ENCODE measurements at places on chromosomes 6 and 20.

- DNase-seq, result no peak
Measured at GRCh38 chr6:137775720-137776119, 91.3 kb upstream of the TNFAIP3 start.

- DNase-seq, result no peak
Measured at GRCh38 chr20:37894454-37894853, 8.5 kb upstream of the VSTM2L start.

- no peak for DNase-seq
Measured at GRCh38 chr6:18511211-18511610, 124.1 kb downstream of the RNF144B start.

GRCh38 chr20:38610521-38610920, 8.9 kb downstream of the ARHGAP40 start:
- no peak for DNase-seq

- DNase-seq, result no peak
Measured at GRCh38 chr6:84492241-84493165, 265.1 kb upstream of the CEP162 start.

GRCh38 chr6:27279513-27280063, 32.1 kb downstream of the PRSS16 start:
- no peak for DNase-seq

DNA sequence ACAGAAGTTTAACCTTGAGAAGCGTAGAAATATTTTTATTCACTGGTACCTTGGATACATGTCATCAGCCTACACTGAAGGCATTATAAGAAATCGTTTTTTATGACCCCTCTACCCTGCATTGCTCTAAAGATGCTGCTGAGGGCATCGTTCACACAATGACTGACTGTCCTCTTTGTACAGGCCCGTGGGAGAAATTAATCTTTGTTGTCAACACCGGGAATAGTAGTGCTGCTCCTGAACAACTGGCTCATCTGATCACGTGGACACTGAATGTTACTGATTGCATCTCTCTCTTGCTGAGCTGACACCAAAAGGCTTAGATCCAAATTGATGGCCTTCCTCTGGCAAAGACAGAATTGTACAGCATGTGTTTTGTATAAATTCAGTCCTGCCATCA, 157.1 kb upstream of the SMLR1 start:
- DNase-seq, result no peak

- DNase-seq, result peak; percentile 32
Measured at GRCh38 chr6:85580878-85581267, 12.8 kb downstream of the SNX14 start.

- DNase-seq, result no peak
Measured at GRCh38 chr6:45812922-45813321, 202.7 kb downstream of the CLIC5 start.

GRCh38 chr6:90425161-90425641, 128.6 kb upstream of the BACH2 start:
- DNase-seq, result no peak

Measured in T1000 (cell line).